ENCODE measurements at places on chromosomes 11 and 22.

- DNase-seq: no peak
These were observed 7.1 kb downstream of the TPCN2 start for GRCh38 chr11:69055598-69056516.

- DNase-seq: no peak
These were observed 148.3 kb downstream of the CEP164 start for GRCh38 chr11:117475716-117476530.

DNA sequence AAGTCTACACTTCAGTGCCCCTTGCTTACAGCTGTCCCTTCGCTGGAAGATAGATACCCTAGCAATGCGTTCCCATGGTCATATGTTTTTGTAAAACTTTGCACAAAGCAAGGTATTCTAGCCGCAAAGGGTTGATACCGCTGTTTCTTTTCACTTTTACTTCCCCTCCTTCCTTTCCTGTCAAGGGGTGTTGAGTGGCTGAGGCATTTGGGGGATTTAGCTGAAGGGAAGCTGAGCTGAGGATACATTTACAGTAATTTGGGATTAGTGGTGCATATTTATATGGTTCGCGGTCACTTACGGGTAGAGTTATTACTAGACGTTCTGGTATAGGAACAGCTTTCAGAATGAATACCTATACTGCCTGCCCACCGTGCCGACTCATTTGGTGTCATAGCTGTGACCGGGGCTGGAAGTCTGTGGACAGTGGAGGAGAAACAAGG, 86.9 kb upstream of the WNT11 start:
- DNase-seq: no peak

DNA sequence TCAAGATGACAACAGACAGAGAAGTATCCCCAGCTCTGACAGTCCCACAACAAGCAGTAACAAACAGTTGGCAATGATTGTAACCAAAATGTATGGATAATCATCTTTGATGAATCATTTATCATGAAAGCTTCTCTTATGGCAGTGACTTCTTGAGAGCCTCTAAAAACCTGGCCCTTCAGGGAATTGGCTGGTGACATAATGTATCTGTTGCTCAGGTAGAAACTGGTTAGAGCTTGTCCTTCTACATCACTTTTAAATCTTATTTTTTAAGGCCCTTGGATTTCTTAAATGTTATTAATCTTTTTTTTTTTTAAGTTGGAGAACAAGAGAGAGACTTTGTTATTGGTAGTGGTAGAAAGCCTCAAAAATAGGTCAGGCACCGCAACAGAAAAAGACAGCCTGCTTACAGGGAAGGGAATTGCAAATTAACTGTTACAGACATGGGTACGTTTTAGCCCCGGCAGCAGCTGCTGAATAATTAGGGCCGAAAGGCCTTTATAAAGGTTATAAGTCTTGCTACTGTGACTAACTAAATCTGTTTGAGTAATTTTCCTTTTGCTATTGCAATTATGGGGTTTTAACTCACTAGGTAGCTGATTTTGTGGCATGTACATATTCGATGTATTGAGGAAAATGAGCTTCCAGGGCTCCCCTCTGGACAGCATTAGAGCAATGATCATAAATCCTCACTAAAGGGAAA, 207.7 kb upstream of the LRRC4C start:
- DNase-seq: no peak

GRCh38 chr11:95556342-95557163, 233.0 kb downstream of the FAM76B start:
- no peak for DNase-seq

DNA sequence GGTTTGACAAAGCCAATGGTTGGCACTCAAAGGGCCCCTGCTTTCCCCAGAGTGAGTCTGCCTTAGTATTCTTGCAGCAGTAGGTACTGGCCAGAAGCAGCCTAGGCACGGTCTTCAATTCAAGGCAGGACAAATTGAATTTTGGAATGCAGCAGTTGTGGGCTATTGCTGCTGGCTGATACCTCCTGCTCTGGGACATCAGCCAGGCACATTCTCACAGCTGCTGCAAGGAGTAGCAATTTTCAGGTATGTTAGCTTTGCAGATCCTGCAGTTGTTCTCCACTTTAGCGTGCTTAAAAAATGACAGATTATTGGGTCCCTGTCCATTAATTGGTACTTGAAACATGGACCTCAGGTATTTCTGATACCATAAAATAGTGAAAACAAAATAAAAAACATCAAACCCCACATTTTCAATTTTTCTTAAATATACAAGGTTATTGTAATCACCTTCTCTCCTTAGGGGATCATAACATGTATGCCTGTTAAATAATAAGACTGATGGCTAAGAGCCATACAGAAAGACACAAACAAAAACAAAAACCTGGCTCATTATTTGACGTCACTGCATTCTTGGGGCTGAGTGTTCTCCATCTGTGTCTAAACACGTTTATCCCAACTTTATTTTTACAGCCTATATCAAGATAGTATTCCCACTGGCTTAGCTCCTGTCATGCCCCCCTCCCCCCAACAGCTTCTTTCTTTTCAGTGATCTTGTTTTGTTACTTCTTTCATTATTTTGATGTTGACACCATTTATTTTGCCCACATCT, 85.1 kb upstream of the CARD18 start:
- no peak for DNase-seq

GRCh38 chr11:133243832-133244231, 288.5 kb downstream of the OPCML start:
- DNase-seq: no peak

DNA sequence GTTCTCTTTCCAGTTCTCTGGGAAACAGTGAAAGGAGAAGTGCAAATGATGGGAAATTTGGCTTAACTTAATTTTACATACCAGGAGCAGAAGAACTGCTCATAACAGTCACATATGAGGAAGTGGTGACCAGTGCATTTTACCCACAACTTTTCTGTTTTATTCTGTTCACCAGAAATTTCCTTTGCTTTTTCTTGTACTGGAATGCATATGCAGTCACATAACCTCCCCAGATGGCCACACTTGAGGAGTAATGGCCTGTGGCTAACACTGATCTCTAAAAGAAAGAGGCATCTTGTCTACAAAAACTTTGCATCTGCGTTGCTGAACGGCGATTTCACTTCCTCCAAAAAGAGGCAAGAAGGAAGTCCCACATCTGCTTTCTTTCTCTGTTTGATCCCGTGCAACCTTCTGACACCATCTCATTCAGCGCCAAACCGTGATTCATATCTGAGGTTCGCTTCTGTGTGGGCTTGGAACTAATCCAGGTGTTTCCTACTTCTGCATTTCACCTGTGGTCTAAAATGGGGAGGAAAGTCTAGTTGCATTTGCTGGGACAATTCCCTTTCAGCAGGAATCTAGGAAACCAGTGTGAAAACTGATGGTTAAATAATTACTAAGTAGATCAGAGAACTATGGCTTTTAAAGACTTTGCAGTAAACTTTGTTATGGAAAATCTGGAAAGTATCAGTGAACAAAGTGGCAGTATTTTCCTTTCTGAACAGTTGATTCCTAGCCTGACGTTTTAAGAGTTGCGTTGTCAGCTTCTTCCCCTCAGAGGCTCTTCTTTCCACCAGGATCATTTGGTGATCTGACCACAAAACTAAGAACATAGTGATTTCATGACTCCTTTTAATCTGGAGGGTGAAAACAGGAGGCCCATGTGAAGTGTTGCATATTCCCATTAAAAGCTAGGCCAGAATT, 4.2 kb upstream of the MPEG1 start:
- no peak for DNase-seq

DNA sequence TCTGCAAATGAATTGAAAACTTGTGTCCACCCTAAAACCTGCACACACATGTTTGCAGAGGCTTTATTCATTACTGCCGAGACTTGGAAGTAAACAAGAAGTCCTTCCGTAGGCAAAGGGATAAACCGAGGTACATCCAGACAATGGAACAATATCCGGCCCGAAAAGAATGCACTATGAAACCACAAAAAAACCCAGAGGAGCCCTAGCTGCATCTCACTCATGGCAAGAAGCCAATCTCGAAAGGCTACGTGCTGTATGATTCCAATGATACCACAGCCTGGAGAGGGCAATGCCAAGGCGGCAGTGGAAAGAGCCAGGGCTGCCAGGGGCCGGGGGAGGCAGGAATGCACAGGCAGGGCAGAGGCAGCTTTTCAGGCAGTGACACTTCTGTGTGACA, 3.2 kb upstream of the MRPL23 start:
- no peak for DNase-seq

- no peak for DNase-seq
These were observed 6.2 kb downstream of the PYGM start for GRCh38 chr11:64753380-64754123.

DNA sequence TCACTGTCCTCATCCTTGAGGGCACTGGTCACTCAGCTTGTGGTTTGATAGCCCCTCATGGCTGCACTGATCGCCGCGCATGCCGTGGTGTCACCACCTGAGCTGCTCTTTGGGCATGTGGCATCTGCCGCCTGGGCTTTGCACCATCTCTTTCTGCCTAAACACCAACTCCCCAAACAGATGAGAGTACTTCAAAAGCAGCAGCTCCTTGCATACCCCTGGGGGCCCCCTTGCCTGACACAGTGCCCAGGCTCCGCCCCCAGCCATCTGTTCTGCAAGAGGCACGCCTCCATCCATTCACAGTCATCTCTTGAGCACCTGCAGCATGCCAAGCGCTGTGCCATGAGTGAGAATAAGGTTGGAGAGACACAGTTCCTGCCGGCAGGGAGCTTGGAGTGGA, 104.5 kb upstream of the B3GAT1 start:
- no peak for DNase-seq
